PC-3 (cell line): ENCODE measurements at places on chromosomes 11 and 22. TPM values are rescaled to one million over a fixed set of nuclear protein-coding genes. Genes with fewer than 3 reads are reported as not detected.

- no peak overlapping the region for H3K4me3 ChIP-seq
- no peak overlapping the region for H3K27ac ChIP-seq
Observed at GRCh38 chr11:4465407-4465806, 16.3 kb downstream of the OR52K2 start.

The TSSK2 gene
- 0.17 TPM in 1 of 2 replicates, not detected in the other for total RNA-seq

DNA sequence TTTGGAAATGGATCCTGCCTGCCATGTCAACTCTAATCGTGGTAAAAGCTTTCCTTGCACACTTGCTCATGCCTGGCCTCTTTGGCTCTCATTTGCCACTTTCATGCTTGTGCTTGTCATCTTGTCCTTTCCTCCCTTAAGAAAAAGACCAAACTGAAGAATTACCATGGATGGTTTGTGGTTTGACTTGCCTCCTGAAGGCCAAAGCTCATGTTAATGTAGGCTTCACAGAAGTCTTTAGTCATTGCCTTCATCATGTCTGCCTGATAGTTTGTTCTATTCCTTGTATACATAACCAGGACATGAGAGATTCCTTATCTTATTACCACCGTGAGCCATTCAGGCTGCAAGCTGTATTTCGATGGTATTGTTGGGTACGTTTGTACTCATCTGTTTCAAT, 17.3 kb downstream of the TEAD1 start:
- H3K27ac ChIP-seq, result peak overlapping the region; percentile 99
- H3K36me3 ChIP-seq, result no peaks in the 10 kb centered on the region
- peaks cover 83% of the 10 kb centered on the region for H3K4me1 ChIP-seq
- no peaks in the 10 kb centered on the region for H3K27me3 ChIP-seq
- DNase-seq, result no peak

GRCh38 chr11:10688401-10688800, 5.2 kb downstream of the IRAG1 start:
- H3K36me3 ChIP-seq, result no peaks in the 10 kb centered on the region
- DNase-seq, result peak; percentile 72
- H3K27me3 ChIP-seq, result no peaks in the 10 kb centered on the region

GRCh38 chr11:11669233-11669846, 47.5 kb upstream of the GALNT18 start:
- no peak overlapping the region for H3K4me3 ChIP-seq
- no peak for DNase-seq
- H3K36me3 ChIP-seq, result no peaks in the 10 kb centered on the region
- no peaks in the 10 kb centered on the region for H3K4me1 ChIP-seq
- no peak overlapping the region for H3K27ac ChIP-seq
- H3K27me3 ChIP-seq, result peaks cover 48% of the 10 kb centered on the region

DNA sequence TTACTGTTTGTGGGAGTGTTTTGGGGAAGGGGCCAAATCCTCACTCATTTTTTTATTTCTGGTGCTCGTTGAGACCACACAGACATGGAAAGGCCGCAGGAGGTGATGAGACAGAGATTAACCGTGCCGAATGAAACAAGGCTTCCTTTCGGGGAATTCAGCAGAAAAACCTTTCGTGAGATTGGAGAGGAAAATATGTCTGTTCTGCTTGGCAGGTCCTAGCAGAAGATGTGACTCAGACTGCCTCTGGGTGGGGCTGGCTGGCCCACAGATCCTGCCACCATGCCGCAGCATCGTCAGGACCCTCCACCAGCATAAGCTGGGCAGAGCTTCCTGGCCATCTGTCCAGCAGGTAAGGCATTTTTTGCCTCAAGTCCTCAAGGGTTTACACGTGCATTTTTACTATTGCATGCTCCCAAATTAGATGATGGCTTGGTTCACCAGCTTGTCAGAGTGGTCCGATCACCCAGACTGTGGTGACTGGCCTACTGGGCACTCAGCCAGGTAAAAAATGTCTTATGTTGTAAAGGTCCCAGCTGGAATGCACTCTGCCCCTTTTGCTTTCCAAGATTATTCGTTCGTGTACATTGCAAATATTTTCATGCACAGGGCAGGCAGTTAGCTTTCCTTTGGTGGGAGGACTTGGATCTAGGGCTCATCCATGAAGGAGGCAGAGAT, 1.5 kb downstream of the DDB2 start:
- H3K36me3 ChIP-seq, result no peaks in the 10 kb centered on the region
- peaks cover 39% of the 10 kb centered on the region for H3K4me1 ChIP-seq
- peak overlapping the region; percentile 92 for H3K27ac ChIP-seq
- peak; percentile 90 for DNase-seq

GRCh38 chr22:49623715-49624114, 204.0 kb downstream of the BRD1 start:
- H3K27ac ChIP-seq, result no peak overlapping the region
- H3K36me3 ChIP-seq, result no peaks in the 10 kb centered on the region
- H3K27me3 ChIP-seq, result peaks cover 94% of the 10 kb centered on the region
- no peak overlapping the region for H3K4me3 ChIP-seq
- no peaks in the 10 kb centered on the region for H3K4me1 ChIP-seq

GRCh38 chr11:44886790-44887140, 63.9 kb downstream of the TP53I11 start:
- no peaks in the 10 kb centered on the region for H3K36me3 ChIP-seq
- no peak for DNase-seq
- no peaks in the 10 kb centered on the region for H3K4me1 ChIP-seq
- H3K4me3 ChIP-seq, result no peak overlapping the region

The OR5P2 gene
- total RNA-seq, result not detected in 2 replicates

GRCh38 chr11:823441-824291, 4.1 kb upstream of the CRACR2B start:
- H3K4me3 ChIP-seq, result no peak overlapping the region
- no peaks in the 10 kb centered on the region for H3K36me3 ChIP-seq
- H3K27me3 ChIP-seq, result no peaks in the 10 kb centered on the region
- no peak for DNase-seq
- no peak overlapping the region for H3K27ac ChIP-seq

DNA sequence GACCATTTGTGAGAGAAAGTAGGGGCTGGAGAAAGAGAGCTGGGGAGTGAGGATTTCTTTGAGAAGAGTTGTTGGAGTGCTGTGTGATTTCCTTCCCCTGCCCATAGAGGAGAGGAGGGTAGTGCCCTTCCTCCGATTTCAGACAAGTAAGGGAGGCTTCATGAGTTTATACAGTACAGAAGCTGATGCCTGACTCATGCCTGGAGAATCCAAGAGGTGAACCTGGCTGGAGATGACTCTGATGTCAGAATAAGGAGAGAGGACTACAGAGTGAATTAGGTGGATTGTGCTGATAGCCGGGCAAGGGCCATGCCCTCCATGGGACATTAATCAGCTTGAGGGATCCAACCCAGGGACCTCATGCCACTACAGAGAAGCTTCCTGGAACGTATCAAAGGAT, 91.6 kb downstream of the FAR1 start:
- no peaks in the 10 kb centered on the region for H3K36me3 ChIP-seq
- peak; percentile 49 for DNase-seq
- 0 out of 2 replicates have a peak, but pooled peaks cover 3% of the 10 kb centered on the region for H3K27me3 ChIP-seq
- H3K4me1 ChIP-seq, result no peaks in the 10 kb centered on the region
- H3K4me3 ChIP-seq, result no peak overlapping the region

DNA sequence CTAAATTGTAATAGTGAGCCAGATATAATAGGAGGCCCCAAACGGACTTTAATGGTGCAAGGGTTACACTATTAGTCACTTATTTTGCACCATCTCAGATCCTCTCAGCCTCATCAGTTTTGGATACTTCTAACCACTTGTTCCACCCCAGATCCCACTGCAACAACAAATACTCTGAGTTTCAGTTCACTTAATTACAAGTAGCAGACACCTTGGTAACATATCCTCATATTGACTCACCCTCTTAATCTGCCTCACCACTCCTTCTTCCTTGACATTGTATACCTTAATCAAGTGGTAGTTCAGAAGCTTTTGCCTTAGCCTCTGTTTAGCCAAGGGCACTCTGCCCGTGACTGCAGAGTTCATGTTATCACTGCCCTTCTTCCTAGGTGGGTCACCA, 256.1 kb upstream of the UBASH3B start:
- no peaks in the 10 kb centered on the region for H3K36me3 ChIP-seq
- no peak overlapping the region for H3K27ac ChIP-seq
- no peak overlapping the region for H3K4me3 ChIP-seq
- H3K4me1 ChIP-seq, result no peaks in the 10 kb centered on the region
- DNase-seq, result no peak

The TRAF6 gene
- total RNA-seq, result 4.0 and 4.1 TPM in 2 replicates

DNA sequence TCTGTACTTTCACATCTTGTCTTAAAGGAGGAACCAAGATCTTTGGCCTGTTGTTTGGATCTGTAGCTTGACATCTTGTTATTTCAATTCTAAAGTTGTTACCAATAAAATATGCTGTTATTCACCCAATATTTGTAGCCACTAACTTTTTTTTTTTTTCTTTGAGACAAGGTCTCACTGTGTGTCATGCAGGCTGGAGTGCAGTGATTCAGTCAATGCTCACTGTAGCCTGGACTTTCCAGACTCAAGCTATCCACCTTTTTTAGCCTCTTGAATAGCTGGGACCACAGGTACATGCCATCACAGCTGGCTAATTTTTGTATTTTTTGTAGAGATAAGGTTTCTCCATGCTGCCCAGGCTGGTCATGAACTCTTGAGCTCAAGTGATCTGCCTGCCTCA, 769.4 kb downstream of the DLG2 start:
- no peaks in the 10 kb centered on the region for H3K27me3 ChIP-seq
- no peaks in the 10 kb centered on the region for H3K36me3 ChIP-seq
- H3K4me1 ChIP-seq, result peaks cover 18% of the 10 kb centered on the region
- peak; percentile 67 for DNase-seq
- H3K4me3 ChIP-seq, result no peak overlapping the region
- no peak overlapping the region for H3K27ac ChIP-seq

DNA sequence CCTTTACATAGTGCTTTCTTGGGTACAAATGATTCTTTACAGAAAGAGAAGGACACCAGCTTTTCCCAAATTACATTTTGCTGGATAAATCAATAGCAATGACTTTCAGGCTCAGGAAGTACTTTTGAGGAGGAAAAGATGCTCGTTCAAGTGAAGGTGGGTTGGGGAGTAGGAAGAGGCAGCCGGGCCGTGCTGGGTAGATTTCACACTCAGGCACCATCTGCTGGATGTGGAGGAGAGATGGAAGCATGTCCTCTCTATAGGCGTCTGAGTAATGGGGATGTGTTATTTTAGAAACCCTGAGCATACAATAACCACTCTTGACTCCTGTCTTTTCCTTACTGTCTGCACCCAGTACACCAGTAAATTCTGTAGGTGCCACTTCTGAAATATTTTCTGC, 152.3 kb upstream of the LARGE1 start:
- H3K27me3 ChIP-seq, result no peaks in the 10 kb centered on the region
- H3K4me1 ChIP-seq, result no peaks in the 10 kb centered on the region
- no peak for DNase-seq
- no peaks in the 10 kb centered on the region for H3K36me3 ChIP-seq

- DNase-seq, result peak; percentile 10
- H3K27ac ChIP-seq, result no peak overlapping the region
- H3K4me1 ChIP-seq, result peaks cover 4% of the 10 kb centered on the region; the same call in 1 of the 2 replicates
- peaks cover 2% of the 10 kb centered on the region; the same call in 1 of the 2 replicates for H3K36me3 ChIP-seq
Observed at GRCh38 chr11:43708776-43709175, 28.2 kb downstream of the HSD17B12 start.
